Ovary (tissue), 10 donors: ENCODE measurements at places on chromosomes 7 and 10. TPM values are rescaled to one million over a fixed set of nuclear protein-coding genes. Genes with fewer than 3 reads are reported as not detected.

DNA sequence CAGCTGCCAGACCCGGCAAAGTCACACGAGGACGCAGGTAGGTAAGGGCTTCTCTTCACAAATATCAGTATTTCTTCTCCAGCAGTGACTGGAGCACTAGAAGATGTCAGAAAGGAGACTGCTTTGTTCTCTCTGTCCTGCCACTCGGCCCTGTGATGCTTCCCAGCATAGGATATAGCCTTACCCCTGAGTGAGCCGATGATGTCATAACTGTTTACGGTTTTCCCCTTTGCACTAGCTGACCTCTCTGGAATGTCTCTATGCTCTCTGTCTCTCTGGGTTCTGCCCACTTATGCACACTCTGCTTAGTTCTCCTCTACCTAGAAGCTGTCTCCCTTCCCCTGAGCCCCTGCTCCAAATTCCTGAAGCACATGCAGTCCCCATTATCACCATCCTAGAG is 167.5 kb upstream of the PODXL start:
- no peak overlapping the region for H3K27ac ChIP-seq
- no peaks in the 10 kb centered on the region for H3K36me3 ChIP-seq
- no peak for DNase-seq
- H3K27me3 ChIP-seq, result no peaks in the 10 kb centered on the region

DNA sequence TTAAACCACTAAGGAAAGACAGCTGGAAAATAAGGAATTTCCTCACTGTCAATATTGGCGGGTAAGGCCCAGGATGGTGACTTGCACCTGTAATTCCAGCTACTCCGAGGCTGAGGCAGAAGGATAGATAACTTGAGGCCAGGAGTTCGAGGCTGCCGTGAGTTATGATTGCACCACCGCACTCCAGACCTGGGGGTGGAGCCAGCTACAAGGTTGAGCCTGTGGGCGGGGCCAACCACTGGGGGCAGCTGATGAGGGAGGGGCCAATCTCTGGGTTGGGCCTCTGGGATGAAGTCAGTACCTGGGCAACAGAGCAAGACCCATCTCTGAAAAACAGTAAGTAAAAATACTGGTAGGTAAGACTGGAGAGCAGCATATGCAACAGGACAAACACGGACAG is 80.1 kb upstream of the ADO start:
- no peak overlapping the region for H3K27ac ChIP-seq
- H3K4me3 ChIP-seq, result no peak overlapping the region
- no peak for DNase-seq
- H3K4me1 ChIP-seq, result no peaks in the 10 kb centered on the region
- H3K27me3 ChIP-seq, result no peaks in the 10 kb centered on the region

DNA sequence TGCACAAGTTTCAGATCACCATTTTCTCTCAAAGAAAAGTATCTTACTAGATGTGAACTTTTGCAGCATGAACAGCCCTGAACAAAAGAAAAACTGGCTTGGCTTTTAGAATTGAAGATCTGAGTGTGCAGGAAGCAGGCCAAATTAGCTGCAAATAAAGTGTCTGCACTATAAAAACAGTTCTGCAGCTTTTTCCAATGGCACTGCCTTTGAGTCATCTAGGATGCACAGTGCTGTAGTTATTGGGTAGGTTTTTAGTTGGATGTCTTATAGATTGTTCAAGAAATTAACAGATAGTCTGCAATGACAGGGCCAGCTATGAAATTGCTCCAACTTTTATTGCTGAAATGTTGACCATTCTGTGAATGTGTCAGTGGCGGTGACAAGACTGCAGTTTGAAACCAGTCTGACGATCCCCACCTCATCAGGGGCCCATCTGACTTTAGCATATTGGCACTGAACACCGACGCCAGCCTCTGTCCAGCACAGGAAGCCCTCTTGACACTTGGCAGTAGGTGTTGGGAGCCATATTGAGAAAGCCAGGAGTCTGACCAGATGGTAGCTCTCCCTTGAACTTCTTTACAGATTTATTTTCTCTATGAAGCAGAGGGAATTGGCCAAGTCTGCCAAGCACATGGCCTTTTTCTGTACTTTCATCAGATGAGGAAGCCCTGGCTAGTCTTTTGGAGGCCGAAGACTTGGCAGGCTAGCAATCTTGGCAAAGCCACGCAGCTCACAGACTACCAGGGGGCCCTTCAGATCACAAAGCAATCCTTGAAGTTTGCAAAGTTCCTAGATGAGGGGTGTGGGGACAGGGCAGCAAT is 490.6 kb downstream of the NEBL start:
- DNase-seq, result no peak
- H3K36me3 ChIP-seq, result no peaks in the 10 kb centered on the region
- H3K4me3 ChIP-seq, result no peak overlapping the region
- no peaks in the 10 kb centered on the region for H3K27me3 ChIP-seq
- H3K27ac ChIP-seq, result no peak overlapping the region
- H3K4me1 ChIP-seq, result no peaks in the 10 kb centered on the region

- H3K4me1 ChIP-seq, result peaks cover 6% of the 10 kb centered on the region
- no peaks in the 10 kb centered on the region for H3K36me3 ChIP-seq
- no peaks in the 10 kb centered on the region for H3K27me3 ChIP-seq
- peak overlapping the region; percentile 19 for H3K27ac ChIP-seq
- H3K4me3 ChIP-seq, result no peak overlapping the region
- DNase-seq, result no peak
These were observed 69.4 kb upstream of the GSDME start for GRCh38 chr7:24826662-24827020.

The OPALIN gene
- total RNA-seq, result not detected
